Naive thymus-derived CD8-positive, alpha-beta T cell (primary cell): ENCODE measurements at places on chromosomes 5 and 9.

- H3K4me3 ChIP-seq, result no peak overlapping the region
- H3K27ac ChIP-seq, result no peak overlapping the region
- H3K36me3 ChIP-seq, result no peaks in the 10 kb centered on the region
These were observed 315.6 kb downstream of the CETN3 start for GRCh38 chr5:90093751-90094485.

- peaks cover 8% of the 10 kb centered on the region for H3K4me1 ChIP-seq
- H3K4me3 ChIP-seq, result no peak overlapping the region
- H3K27me3 ChIP-seq, result peaks cover 3% of the 10 kb centered on the region
- H3K36me3 ChIP-seq, result no peaks in the 10 kb centered on the region
These were observed 31.8 kb upstream of the RXRA start for GRCh38 chr9:134294153-134295071.

GRCh38 chr5:57754616-57755015, 272.0 kb upstream of the ACTBL2 start:
- no peak for DNase-seq
- H3K4me3 ChIP-seq, result no peak overlapping the region
- H3K36me3 ChIP-seq, result no peaks in the 10 kb centered on the region
- H3K4me1 ChIP-seq, result no peaks in the 10 kb centered on the region
- no peak overlapping the region for H3K27ac ChIP-seq

DNA sequence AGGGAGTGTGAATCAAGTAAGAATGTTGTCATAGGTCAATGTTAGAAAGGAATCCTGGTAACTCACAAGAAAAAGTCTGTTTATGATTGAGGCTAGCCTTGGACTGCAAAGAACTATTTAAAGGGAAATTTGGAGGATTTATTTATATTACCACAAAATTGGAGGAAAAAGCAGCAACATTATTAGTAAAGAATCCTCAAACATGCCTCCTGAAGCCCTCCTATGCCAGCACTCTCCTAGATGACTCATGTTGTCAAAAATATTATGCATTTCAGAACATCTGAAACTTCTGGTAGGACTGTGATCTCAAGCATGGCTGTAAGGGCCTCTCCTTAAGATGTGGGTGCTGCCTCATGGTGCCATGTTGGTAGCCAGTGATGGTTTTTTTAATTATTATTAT, 628.5 kb downstream of the CHSY3 start:
- H3K4me1 ChIP-seq, result no peaks in the 10 kb centered on the region
- H3K4me3 ChIP-seq, result no peak overlapping the region
- H3K27me3 ChIP-seq, result no peaks in the 10 kb centered on the region

DNA sequence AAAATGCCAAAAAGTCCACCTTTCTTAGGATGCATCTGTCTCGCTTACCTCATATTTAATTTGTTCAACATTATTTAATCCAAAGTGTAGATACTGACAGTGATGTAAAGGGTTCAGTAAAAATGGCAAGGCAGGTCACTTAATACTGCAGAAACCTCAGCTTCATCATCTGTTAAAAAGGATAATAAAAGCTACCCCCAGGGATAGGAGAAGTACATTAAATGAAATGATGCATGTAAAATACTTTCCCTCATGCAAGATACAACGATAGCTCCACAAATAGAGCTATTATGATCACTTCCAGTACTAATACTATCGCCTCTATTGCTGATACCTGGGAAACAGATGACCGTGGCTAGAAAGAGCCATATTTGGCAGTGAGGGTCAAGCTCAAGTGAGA, 82.9 kb downstream of the SLC1A1 start:
- H3K36me3 ChIP-seq, result peaks cover 2% of the 10 kb centered on the region
- H3K27ac ChIP-seq, result peak overlapping the region; percentile 68
- H3K27me3 ChIP-seq, result no peaks in the 10 kb centered on the region
- peaks cover 30% of the 10 kb centered on the region for H3K4me1 ChIP-seq

- no peak overlapping the region for H3K27ac ChIP-seq
- H3K4me3 ChIP-seq, result no peak overlapping the region
- DNase-seq, result no peak
- no peaks in the 10 kb centered on the region for H3K4me1 ChIP-seq
- no peaks in the 10 kb centered on the region for H3K36me3 ChIP-seq
These were observed 68.0 kb downstream of the FGF10 start for GRCh38 chr5:44321144-44321725.

DNA sequence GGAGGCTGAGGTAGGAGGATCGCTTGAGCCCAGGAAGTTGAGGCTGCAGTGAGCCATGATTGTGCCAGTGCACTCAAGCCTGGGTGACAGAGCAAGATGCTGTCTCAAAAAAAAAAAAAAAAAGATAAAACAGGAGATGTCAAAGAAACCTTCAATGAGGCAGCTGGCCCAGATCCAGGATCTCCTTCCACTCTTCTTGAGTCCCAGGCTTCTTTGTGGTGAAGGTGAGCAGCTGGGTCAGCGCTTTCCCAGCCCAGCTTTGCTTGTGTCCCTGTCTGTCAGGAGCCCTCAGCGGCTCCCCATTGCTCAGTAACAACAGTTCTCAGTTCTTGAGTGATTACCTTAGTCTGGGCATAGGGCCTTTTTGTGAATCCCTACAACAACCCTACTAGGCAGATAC, 69.4 kb upstream of the PSD2 start:
- no peaks in the 10 kb centered on the region for H3K4me1 ChIP-seq
- no peaks in the 10 kb centered on the region for H3K36me3 ChIP-seq
- no peak overlapping the region for H3K27ac ChIP-seq
- DNase-seq, result no peak
